ENCODE measurements at places on chromosomes 7 and 10.

DNA sequence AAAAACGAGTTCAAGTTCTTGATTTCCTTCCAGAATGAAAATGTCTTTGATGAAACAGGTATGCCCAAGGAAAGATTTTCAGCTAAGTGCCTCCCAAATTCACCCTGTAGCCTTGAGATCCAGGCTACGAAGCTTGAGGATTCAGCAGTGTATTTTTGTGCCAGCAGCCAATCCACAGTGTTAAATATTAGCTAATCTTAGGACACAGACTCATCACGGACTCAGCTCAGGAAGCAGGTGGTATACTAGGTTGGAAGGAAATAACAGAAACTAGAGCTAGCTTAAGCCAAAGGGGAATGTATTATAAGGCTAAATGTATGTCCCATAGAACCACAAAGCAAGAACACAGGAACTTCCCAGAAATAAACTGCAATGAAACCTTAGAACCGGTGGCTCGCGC is 151.0 kb upstream of the PRSS1 start:
- DNase-seq: no peak

GRCh38 chr10:72108830-72109635 is 20.7 kb upstream of the SPOCK2 start:
- DNase-seq: no peak

DNA sequence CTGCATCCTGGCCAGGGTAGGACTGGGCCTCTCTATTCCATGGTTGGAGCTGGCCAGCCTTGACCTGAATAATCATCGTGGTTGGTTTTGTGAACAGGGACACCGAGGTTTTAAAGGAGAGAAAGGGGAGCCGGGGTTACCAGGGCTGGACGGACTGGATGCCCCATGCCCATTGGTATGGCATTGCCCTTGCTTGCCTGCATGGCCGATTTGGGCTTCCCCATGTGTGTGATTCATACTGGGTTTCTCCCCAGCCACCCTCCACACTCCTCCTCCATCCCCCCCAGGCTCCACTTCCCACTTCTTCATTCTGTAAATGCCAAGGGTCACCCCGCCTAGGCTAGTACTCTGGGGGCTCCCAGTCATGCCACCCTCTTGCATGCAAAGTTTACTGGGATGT is 98.8 kb upstream of the MACROH2A2 start:
- no peak for DNase-seq

- DNase-seq: peak; percentile 69
Measured at GRCh38 chr7:105759670-105760550, 116.5 kb downstream of the ATXN7L1 start.

GRCh38 chr10:84089162-84089561 is 50.1 kb upstream of the GHITM start:
- no peak for DNase-seq

GRCh38 chr10:51014680-51015389 is 59.5 kb upstream of the PRKG1 start:
- peak; percentile 24 for DNase-seq

DNA sequence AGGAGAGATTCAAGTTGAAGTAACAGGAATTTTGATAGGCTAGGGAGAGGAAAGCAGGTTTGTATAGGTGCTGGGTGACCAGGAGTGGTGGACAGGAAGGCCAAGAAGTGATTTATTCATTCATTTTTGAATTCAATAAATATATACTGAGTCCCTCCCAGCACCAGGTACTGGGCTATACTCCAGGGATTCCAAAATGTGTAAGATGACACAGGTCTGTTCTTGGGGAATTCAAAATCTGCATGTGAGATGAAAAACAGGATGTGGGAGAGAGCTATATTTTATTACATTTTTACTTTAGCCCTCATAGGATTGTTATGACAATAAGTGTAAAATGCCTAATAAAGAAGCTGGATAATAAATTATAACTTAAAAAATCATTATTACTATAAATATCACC is 134.9 kb downstream of the ANK3 start:
- DNase-seq: no peak

DNA sequence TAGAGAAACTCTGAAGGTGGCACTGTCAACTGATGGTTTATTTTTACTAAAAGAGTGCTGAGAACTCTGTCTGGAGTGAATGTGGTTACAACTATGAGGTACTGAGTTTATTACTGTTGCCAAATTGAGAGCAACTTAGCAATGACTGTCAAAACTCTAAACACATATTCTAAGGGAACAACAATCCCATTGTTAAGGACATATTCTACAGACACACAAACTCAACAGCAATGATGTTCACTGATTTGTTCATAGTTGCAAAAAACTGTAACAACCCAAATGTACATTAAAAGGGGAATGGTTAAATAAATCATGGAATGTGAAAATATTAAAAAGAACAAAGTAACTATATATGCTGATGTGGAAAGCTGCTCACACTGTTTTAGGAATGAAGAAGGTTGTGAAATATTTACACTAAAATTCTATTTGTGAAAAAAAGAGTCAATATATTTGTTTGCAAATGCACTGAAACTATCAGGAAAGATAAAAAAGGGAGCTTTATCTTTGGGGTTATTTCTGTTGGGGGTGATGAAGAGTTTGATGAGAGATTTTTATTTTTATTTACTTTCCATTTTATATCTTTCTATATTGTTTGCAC is 12.9 kb downstream of the PON2 start:
- no peak for DNase-seq

DNA sequence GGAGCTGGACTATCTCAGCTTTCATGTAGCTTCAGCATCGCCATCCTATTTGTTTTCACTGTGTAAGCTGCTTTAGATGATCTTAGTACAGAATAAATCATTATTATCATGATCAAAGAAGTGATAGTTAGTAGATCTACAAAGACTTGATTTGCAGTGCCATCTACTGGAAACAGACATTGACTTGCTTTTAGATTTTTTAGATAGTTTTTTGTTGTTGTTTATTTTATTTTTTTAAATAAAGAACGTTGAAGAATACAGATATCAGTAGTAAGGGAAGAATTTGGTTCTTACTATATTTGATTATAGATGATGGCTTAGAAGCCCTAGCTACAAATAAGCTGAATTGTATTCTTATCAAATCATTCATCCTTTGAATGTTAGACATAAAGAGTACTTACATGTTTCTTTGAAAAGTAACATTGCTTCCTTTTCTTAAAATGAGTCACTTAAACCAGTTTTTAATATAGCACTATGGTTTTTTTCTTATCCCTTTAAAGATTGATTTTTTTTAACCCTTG is 6.3 kb upstream of the SFMBT2 start:
- DNase-seq: peak; percentile 40

DNA sequence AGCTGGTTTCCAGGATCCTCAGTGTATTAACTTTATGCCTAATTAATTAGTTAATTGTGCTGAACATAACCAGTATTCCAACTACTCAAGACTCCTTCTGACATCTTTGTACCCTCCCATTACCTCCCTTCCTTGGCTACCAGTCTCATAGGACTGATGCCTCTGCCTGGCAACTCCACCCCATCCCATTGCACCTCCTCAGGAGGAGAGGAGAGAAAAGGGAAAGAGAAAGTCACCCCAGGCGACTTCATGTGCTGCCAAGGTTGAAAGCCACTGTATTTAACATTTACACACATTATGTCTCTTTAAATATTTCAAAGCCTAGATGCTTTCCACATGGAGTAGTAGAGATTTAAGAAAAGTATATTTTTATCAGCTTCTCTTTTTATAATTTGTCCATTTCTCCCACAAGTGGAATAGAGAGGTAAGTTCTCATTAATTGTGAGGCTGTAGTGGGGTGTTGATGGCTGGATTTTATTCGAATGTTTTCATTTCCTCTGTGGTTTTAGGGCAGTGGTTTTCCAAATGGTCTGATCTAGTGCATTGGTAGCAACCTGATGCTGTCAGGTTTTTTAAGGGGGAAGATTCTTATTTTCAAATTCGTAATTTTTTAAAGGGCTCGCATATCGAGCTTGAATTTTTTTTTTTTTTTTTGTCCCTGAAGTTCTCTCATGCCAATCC is 148.0 kb downstream of the BICC1 start:
- peak; percentile 84 for DNase-seq

- no peak for DNase-seq
Measured at GRCh38 chr7:12809476-12809875, 122.0 kb downstream of the ARL4A start.

DNA sequence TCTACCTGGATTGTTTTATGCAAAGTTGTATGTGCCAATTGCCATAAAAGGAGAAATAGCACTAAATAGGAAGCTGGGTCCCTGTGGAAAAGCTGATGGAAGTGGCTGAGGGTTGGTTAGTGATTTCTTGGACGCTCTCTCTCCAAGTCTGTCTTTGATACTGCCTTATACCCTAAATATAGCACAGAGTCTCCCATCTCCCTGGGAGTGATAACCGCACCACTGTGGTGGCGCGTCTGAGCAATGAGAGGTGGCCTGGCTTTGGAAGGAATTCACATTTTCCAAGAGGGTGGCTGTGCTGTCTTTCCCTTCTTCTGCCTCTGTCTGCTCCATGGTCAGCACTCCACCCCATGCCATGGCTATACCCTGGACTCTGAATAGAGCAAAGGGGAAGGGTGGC is 31.2 kb downstream of the STMP1 start:
- no peak for DNase-seq

- DNase-seq: no peak
Measured at GRCh38 chr10:70162151-70162891, 8.0 kb downstream of the SAR1A start.

GRCh38 chr10:103968441-103969391 is 1.8 kb downstream of the SLK start:
- DNase-seq: no peak

GRCh38 chr10:33298110-33298509 is 36.4 kb downstream of the NRP1 start:
- no peak for DNase-seq

DNA sequence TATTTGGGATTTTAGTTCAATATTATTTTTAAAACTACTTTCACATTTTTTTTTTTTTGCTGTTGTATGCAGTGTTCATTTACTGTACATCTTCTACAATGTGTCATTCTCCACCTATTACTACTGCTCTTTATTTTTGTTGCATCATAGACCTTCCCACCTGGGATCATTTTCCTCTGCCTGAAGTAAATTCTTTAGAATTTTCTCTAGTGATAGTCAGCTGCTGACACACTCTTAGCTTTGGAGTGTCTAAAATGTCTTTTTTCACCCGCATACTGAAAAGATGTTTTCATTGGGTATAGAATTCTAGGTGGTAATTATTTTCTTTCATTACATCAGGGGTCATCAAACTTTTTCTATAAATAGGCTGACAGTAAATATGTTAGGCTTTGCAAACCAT is 30.5 kb downstream of the CFAP43 start:
- no peak for DNase-seq

GRCh38 chr7:140051820-140052219 is 10.9 kb downstream of the PARP12 start:
- no peak for DNase-seq

GRCh38 chr7:137245186-137245585 is 98.3 kb downstream of the PTN start:
- DNase-seq: no peak

DNA sequence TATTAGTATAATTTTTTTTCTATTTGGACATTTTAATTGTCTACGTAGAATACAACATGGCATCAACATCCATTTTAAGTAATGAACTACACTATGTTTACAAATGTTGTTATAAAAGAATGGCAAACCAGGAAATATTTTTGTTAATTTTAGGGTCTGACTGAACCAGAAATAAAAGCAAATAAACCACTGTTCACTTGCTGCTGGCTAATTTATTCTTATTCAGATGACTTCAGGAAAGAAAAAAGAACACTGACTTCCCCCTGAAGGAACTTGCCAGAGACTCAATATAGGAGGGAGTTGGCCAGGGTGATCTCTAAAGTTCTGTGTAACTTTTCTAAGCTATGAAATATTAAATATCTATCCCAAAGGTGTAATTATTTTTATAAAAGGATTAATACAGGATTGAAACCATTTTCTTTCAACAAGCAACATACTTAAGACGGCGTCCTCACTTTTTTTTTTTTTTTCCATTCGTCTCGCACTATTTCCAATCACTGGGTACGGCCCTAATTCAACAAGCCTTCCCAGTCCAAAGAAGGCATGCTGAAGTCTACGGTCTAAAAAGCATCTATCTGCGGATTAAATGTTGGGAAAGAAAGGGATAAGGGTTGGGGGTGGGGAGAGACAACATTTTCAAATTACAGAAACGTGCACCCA is 1.2 kb downstream of the USP6NL start:
- no peak for DNase-seq

DNA sequence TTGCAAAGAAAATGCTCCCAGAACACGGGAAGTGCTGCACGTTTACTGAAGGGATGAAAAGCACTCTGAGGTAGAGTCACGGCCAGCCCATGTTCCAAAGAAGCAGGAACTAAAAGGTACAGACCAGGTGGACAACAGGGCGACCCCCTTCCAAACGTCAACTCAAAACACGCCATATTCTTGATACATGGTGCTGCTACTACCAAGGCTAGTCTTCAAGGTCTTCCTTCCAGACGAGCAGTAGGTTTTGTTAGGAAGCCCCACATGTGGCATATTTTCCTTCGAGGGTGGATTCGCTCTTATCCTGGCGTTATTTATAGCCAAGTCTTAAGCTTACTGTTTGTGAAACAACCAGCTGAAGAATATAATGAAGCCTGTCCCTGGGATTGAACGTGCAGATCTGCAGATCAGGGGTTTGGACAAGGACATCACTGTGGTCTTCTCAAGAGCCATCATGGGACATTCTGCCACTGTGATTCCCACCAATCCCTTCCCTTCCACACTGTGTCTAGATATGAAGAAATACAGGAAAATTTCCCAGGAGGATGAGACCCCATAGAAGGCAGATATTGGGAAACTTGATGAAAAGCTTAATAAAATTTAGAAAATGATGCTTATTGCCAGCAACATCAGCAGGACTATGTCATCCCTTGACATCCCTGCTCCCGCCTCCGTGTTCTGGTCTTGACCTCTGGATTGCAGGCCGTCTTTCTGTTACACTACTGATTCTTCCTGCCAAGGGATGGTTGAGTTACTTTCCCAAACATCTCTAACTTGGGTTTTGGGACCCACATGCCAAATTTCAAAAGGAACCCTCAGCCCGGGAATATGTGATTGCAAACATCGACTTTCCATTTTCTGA is 734.4 kb downstream of the PARD3 start:
- DNase-seq: no peak

DNA sequence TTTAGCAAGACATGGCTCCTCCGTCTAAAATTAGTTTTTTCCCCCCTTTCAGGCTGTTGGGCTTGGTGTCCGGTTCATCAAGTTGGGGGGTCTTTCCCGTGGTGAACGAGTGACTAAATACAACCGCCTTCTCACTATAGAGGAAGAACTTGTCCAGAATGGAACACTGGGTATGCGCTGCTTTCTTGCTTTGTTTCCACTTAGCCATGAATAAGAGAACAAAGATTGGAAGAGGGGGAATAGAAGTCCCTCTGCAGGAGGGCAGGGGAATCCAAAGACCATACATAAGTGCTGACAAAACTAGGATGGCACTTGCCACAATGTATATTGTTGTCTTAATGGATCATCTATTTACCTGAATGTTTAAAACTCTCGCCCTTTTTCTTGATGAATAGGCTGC is 30.5 kb downstream of the ENO4 start:
- DNase-seq: no peak

- no peak for DNase-seq
Measured at GRCh38 chr10:124619802-124620490, 124.2 kb downstream of the FAM53B start.

Measured in fibroblast of upper back skin (primary cell).